ENCODE measurements at places on chromosomes 3 and 15. TPM values are rescaled to one million over a fixed set of nuclear protein-coding genes. Genes with fewer than 3 reads are reported as not detected.

GALNT15 gene
- 0.69 TPM for total RNA-seq

DOCK3 gene
- total RNA-seq, result 0.36 TPM

DNA sequence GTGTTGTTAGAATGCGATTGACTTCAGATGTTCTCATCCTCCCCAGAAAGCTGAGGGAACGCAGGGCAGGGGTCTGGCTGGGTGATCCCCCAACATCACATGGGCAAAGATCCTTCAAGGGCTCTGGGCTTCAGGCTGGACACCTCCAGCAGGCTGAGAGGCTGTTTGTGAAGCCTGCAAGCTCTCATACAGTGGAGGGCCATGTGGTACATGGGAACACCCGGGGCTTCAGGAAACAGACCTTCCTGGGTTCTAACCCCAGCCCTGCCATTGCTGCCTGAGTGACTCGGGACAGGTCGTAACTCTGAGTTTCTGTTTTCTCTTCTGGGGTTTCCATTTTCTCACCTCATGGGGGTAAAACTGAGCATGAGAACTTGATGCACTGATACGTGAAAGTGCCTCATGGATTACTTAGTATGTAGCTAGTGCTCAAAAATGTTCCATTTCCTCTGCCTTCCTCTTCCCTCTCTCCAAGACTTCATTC, 81.2 kb downstream of the TLE3 start:
- no peak for DNase-seq

DNA sequence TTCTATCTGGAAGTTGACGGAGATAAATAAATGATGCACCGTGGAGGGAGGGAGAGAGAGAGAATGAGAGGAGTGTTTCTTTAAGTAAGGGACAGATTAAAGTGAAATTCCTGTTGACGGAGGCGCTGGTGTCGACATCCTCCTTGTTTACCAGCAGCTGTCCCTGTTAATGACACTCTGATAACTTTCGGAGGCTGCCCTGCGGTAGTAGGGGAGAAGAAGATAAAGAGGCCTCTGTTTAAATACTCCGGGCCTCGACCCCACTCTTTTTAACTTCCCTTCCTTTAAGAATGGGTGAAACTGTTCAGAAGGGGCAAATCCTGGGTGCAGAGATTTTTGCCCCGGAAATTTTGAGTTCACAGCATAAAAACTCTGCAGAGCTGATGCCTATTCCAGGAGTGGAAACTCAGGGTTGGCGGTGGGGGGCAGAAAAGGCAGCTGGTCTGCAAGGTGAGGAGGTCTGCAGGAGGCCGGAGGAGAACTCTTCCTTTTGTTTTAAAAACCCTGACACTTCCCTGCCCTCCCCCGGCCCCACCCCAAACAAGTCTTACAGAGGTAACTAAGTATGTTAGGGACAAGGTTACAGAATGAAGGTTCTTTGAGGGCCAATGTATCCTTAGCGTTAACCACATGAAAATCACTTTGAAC, 276.6 kb upstream of the NR2F2 start:
- no peak for DNase-seq

CERS3 gene
- not detected for total RNA-seq
